Natural killer cell (primary cell): ENCODE measurements at places on chromosomes 5 and 9.
A peak's percentile ranks its signal among the peaks of the same experiment; 100 is the strongest.

- no peak for DNase-seq
These were observed 19.7 kb upstream of the TBC1D2 start for GRCh38 chr9:98275159-98275558.

DNA sequence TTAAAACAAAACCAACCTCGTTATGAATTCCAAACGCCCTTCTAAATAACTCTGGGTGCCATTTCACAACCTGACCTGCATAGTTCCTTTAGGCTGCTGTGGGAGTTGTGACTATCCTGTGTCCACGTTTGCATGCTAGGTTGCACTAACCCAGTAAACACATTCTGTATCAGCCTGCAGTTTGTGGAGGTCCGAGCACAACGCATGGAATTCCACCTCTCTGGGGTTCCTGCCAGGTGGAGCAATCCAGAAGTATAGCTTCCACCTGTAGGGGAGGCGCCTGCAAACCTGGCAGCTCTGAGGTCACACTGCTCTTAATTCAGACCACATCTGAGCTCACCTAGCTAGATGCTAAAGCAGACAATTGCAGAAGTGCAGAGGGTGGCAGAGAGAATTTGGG, 57.2 kb downstream of the MARCHF3 start:
- peak; percentile 21 for DNase-seq

GRCh38 chr5:66454186-66455078, 141.8 kb upstream of the MAST4 start:
- DNase-seq: no peak

DNA sequence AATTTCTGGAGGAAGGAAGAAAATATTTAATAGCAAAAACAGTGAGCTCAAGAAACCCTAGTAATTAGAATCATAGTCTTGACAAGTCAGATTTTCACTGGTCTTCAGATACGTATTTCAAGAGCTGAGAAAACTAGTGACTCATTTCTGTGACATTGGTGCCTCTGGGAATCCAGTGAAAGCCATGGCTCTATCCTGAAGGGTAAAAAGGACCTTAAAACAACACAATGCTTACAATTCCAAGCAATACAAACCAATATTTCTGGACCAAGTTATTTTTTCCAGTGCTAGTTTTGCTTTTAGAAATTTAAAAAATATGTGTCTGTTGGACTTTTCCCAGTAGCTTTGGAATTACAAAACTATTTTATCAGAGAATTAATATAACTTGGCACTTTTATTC, 140.3 kb downstream of the LPAR1 start:
- DNase-seq: no peak

DNA sequence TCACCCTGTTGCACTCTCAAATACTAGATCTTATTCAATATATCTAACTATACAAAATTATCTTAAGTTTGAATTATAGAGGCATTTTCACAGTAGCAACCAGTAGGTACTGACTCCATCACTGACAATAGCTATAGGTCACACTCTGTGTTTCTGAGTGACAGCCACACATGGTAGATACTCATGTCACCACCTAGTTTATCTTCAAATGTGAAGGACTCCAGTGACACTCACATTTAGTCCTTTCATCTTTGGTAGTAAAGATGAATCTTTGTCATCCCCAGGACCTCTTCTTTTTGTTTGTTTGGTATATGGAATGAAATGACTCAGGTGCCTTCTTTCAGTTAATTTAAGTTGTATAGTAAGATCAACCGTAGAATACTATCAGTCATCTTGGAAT, 102.5 kb upstream of the DHFR start:
- no peak for DNase-seq

- DNase-seq: no peak
These were observed 167.6 kb upstream of the SMIM23 start for GRCh38 chr5:171617817-171618591.

- no peak for DNase-seq
These were observed 79.5 kb upstream of the ERCC6L2 start for GRCh38 chr9:95796029-95796428.

DNA sequence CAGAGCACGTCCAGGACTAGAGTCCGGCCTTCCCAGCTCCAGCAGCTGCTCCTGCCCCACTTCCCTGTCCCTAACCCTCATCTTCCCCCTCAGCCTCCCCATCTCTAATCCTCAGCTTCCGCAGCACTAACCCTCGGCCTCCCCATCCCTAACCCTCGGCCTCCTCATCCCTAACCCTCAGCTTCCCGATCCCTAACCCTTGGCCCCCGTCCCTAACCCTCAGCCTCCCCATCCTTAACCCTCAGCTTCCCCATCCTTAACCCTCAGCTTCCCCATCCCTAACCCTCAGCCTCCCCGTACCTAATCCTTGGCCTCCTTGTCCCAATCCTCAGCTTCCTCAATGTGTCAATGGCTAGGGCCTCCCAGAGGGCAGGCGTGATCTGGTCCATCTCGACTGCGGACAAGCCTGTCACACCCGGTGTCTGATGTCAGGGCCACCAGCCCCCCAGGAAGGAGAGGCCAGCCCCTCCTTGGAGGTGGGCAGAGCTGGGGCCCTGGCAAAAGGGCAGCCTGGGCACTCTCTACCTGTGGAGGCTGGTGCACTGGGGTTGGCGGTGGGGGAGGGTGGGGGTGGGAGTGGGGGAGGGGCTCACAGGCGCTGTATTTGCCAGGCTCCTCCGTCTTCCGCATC, 1.4 kb downstream of the OBP2B start:
- no peak for DNase-seq

- no peak for DNase-seq
These were observed 61.3 kb upstream of the IQGAP2 start for GRCh38 chr5:76341651-76342334.

DNA sequence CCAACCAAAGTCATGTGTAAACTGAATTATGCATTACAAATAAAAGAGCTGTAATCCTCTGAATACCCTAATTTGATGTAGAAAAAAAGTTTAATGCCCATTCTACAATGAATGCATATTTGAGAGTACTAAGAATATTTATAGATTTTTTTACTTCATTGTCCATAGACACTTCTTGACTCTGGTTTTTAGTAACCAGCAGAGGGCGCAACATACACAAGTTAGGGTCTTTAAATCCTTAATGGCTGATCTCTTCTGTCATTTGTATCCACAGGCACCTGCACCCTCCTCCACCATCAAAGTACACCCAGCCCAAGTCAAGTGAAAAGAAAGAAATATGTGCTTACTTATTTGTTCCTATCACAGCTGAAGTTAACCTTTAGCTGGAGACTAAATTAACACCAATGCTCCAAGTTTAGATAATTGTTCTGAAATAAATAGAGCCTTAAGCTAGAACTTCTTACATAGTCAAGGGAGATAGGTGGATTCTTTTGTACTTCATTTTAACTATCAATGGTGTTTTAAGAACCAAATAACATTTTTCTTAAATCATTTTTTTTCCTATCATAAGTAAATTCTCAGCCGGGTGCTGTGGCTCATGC, 524.2 kb upstream of the DAB2 start:
- peak; percentile 87 for DNase-seq

GRCh38 chr9:108445431-108446071, 410.2 kb downstream of the ACTL7B start:
- no peak for DNase-seq

DNA sequence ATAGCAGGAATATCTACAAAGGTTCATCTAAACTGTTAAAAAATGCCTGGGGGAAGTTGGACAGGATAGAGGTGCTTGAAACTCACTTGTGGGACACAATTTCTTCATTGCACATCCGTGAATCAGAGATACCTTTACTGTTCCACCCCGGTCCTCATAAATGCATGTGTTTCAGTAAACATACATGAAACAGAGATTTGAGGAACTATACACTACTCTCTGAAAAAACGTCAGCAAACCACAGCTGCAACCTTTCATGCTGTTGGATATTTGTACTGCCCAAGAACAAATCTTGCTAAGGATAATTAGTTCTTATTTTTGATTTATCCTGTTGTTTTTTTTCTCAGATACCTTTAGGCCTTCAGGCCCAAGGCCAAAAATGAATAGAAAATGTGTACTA, 337.3 kb downstream of the KDM4C start:
- no peak for DNase-seq

DNA sequence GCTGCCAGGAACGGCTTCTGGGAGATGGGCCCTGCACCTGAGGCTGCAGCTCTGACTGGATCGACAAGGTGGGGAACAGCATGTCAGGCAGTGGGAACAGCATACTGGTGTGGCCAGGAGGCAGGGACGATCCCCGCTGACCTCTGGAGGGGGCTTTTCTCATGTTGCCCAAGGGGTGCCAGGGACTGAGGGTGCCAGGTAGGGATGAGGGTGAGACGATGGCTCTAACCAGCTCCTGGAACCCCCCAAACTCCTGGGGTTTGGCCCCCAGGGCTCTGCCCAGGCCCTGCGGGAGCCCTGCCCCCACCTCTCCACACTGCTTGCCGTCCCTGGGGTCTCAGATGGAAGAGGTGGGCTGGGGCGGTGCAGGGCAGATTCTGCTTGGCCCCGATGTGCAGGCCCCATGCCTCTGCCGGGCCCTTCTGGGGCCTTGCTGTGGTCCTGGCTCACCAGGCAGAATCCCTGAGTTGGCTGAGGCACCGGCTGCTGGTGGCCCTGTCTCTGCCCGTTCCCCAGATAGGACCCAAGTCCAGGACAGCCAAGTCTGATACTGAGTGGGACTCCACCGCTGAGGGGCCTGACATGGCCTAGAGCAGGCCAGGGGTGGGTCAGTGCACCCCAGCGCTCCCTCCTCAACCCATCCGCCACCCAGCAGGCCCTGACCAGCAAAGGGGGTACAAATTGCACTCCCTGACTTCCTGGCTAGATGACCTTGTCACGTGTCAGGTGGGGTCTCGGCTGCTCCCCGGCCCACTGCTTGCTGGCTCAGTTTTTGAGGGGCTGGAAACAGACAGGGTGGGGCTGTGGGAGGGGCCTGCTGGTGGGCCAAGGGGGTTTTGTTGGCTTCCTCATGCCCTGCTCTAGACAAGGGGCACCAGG, 28.4 kb upstream of the RNF130 start:
- no peak for DNase-seq

- DNase-seq: no peak
These were observed 287.6 kb upstream of the MSX2 start for GRCh38 chr5:174436750-174437149.

DNA sequence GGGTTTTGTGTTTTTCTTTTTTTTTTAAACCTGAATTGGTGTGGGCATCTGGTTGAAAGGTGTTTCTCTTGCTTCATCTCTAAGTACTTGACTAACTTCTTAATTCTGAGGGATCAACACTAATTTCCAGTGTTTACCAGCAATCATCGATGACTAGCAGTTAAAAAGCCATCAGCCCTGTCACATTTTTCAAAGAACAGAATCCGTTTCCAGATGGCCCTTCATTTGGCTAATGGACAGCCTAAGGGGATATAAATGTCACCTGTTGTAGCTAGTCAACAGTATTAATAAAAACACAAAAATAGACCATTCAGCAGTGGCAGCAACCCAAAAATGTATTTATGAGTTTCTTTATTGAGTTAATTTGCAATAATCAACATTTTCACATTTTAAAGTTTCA, 1076.5 kb downstream of the MAT2B start:
- DNase-seq: no peak

DNA sequence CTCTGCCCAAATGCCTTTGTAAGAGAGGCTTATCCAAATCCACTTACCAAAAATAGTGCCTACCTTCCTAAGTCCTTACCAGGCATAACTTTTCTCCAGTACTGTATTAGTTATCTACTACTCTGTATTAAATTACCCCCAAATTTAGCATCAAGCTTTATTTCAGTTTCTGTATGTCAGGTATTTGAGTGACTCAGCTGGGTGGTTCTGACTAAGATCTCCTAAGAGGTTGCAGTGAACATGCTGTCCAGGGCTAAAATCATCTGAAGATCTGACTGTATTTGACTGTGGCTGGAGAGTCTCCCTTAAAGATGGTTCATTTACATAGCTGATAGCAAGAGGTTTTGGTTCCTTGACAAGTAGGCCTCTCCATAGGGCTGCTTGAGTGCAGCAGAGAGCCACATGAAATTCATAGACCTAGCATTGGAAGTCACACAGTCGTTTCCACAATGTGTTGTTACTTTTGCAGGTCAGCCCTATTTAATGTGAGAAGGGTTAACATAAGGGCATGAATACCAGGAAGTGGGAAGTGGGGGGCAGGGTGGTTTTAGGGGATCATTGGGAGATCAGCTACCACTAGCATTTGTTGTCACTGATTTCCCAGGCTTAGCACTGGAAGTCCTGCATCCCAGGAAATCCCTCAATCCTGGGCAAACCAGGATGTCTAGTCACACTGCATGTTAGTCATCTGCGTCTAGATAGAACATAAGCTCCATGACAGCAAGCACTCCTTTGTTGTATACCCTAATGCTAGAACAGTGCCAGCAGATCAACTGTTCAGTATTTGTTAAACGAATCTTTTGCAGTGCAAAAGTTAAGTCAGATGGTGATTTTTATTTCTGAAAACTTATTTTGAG, 2.0 kb upstream of the ZNF622 start:
- peak; percentile 13 for DNase-seq

GRCh38 chr5:1246711-1247431, 21.7 kb downstream of the SLC6A18 start:
- peak; percentile 37 for DNase-seq

DNA sequence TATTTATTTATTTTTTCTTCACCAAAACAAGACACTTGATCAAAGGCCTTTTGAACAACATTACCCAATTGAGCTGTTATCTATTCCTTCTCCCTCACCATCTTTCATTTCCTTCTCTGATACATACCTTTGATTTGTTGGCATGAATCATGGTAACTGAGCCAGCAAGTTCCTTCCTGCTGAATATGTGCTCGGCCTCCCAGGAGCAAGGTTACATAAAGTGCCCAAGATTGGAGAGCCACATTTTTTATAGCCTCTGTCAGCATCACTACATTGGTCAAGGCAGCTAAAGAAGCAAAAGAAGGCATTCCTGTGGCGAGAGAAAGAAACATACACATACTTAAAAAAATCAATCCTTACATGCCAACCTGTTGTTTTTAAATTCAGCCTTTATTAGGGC, 369.6 kb downstream of the CYLC2 start:
- no peak for DNase-seq

GRCh38 chr5:102625928-102626327, 127.1 kb upstream of the SLCO6A1 start:
- no peak for DNase-seq

DNA sequence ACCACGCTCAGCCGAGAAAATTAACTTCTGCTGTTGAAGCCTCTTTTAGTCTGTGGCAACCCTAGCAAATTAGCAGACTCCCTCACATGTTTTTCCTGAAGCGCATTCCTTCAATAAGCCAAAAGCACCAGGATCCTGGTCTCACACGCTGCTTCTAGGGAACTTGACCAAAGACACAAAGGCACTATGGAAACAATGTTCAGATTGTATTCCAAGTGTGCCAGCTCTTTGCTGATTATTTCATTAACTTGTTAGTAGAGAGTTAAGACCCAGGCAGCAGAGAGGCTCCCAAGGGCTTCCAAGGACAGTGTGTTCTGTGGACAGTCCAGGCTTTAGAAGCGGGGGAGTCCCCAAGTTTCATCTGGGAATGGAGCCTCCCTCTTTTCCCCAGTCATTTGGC, 94.4 kb upstream of the BASP1 start:
- no peak for DNase-seq

GRCh38 chr9:98249771-98250170, 5.7 kb downstream of the TBC1D2 start:
- DNase-seq: no peak

- no peak for DNase-seq
These were observed 8.9 kb upstream of the SH3TC2 start for GRCh38 chr5:149071756-149072155.
